Mucosa of gallbladder (tissue), 1 donor: ENCODE measurements at places on chromosomes 6 and 20. TPM values are rescaled to one million over a fixed set of nuclear protein-coding genes. Genes with fewer than 3 reads are reported as not detected.

Gene TMEM170B
- 4.5 TPM for total RNA-seq

Gene CHRNA4
- total RNA-seq = not detected

- DNase-seq = no peak
Measured at GRCh38 chr6:96836631-96837080, 621 bp downstream of the GPR63 start.

DNA sequence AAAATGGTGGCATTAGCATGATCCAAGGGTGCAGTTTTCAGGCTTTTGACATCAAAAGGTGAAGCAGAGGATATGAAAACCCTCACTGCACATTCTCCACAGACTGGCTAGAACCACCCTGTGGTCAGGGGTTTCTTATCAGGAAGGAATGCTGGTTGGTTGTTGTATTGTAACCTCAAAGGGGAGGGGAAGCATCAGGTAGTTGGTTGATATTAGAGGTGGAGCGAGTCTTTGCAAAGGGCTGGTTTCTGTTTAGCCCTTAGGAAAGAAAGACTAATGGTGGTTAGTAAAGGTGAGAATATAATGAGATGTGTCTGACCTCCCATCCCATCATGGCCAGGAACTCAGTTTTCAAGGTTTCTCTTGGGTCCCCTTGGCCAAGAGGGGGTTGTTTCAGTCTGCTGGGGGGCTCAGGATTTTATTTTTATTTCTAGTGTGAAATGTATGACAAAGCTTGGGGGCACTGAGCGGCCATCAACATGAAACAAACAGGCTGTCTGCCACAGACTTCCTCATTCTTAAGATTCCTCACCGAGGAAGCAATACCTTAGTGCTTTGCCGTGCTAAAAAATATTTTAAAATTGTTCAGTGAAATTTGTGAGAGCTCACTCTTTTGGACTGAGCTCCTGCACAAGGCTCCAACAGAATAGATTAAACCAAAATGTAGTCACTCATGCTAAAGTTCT lies 47.5 kb upstream of the PROKR2 start:
- no peak for DNase-seq

GRCh38 chr6:130376936-130377335 lies 11.1 kb downstream of the TMEM200A start:
- DNase-seq = no peak
